ENCODE measurements at places on chromosomes 2 and 18.
A peak's percentile ranks its signal among the peaks of the same experiment; 100 is the strongest.

- no peak for DNase-seq
Measured at GRCh38 chr18:12283256-12283655, 24.8 kb upstream of the TUBB6 start.

- no peak for DNase-seq
Measured at GRCh38 chr2:1518867-1519530, 105.7 kb downstream of the TPO start.

DNA sequence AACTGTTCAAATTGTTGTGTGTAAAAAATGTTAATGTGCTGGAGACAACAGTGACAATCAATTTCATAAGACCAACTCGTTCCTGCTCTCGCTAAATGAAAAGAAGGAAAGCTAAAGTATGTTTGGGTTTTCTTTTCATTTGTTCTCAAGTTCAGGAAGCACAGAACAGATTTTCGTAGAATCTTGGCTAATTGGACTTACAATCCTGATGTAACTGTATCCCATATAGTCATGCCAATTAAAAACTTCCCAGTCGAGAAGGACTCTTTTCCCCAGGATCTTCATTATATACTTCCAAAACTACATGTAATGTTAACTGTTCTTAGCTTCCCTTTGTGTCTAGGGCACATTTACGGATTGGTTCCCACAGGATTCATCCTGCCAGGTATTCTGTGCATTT, 135.4 kb upstream of the ITGB6 start:
- no peak for DNase-seq

GRCh38 chr2:164760179-164760578, 81.4 kb downstream of the COBLL1 start:
- DNase-seq = no peak

DNA sequence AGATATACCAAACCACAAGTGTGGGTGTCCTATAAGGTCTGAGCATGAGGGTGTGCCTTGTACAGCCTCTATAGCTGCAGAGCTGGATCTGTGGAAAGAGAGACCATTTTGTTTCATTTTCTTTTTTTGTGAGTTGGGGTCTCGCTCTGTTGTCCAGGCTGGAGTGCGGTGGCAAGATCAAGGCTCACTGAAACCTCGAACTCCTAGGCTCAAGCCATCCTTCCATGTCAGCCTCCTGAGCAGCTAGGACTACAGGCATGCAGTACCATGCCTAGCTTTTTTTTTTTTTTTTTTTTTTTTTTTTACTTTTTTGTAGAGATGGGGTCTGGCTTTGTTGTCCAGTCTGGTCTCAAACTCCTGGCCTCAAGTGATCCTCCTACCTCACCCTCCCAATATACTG, 10.7 kb downstream of the KIF3C start:
- DNase-seq = no peak

DNA sequence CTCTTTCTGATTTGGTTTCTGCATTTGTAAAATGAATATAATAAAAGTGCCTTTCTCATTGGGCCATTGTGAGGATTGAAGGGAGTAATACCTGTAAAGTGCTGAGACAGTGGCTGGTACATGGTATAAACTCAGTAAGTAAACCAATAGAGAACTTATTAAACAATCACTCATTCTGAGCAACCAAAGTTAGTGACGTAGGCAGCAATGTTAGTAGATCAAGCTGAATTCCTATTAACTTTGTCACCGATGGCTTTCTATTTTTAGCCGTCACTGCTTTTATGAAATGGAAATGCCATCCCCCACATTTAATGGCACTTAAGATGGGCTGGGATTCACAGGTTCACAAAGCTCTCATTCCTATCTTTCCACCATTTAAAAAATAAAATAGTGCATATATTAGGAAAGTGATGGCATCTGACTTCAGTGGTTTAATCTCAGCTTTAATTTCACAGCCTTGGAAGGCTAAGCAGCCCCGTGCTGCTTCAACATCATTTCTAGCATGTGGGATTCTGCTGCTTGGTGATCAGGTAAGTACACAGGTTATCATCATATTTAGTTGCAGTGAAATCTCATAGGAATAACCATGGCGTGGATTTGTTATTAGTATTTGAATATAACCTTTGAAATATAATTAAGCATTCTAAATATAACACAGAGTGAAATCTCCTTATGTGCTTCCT, 17.6 kb upstream of the PPP4R1 start:
- DNase-seq = no peak

DNA sequence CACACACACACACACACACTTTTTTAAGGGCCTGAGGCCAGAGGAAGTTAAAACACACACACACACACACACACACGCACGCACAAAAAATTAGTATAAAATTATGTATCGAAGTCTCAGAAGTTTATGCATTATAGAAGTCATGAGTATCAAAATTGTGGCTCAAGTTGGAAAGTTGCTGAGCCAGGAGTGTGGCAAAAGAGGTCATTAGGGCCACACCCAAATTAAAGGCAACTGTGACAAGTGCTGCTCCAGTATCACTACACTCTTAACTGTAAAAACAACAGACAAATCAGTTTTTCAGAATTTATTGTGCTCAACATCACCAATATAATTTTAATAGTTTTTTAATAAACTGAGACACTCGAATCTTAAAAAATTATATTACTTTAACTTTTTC, 36.9 kb downstream of the YWHAQ start:
- no peak for DNase-seq

DNA sequence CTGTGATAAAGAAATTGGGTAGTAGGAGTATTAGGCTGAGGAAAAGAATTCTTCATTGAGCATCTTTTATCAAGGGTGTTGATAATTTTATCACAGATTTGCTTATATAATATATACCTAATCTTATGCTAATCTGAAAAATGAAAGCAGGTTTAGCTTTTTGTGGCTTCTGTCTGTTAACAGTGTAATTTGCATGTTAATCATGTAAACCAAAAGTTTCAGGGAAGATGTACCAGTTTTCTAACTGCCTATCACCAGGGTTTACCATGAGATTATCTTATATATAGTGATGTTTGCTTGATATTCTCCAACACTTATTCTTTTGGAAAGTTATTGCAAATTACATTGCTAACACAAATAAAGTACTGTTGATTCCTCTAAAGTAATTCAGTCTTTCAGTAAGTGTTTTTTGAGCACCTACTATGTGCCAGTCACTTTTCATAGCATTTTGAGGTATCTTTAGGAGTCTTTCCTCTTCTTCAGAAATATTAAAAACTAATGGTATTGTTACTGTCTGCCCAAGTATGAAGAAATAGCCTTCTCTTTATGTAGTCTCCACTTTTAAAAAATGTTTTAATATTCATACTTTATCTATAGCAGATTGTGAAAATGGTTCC, 41.6 kb downstream of the GCC2 start:
- DNase-seq = no peak

DNA sequence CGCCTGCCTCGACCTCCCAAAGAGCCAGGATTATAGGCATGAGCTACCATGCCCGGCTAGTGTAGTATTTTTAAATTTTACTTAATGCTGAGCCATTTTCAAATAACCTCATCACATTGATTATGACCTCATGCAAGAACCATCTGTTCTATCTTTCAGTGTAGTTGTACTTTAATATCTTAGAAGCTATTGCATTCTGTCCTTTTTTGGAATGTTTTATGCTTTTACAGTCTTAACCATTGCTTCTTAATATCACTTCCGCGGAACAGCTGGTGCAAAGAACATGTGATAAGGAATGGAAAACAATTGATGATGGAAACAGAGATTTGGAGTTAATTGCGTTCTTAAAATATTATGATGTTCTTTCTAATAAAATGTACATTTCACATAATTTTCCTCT, 2.7 kb downstream of the GEN1 start:
- DNase-seq = no peak

- DNase-seq = no peak
Measured at GRCh38 chr2:148110184-148110583, 89.3 kb downstream of the MBD5 start.

- no peak for DNase-seq
Measured at GRCh38 chr2:224308272-224308911, 93.5 kb downstream of the FAM124B start.

DNA sequence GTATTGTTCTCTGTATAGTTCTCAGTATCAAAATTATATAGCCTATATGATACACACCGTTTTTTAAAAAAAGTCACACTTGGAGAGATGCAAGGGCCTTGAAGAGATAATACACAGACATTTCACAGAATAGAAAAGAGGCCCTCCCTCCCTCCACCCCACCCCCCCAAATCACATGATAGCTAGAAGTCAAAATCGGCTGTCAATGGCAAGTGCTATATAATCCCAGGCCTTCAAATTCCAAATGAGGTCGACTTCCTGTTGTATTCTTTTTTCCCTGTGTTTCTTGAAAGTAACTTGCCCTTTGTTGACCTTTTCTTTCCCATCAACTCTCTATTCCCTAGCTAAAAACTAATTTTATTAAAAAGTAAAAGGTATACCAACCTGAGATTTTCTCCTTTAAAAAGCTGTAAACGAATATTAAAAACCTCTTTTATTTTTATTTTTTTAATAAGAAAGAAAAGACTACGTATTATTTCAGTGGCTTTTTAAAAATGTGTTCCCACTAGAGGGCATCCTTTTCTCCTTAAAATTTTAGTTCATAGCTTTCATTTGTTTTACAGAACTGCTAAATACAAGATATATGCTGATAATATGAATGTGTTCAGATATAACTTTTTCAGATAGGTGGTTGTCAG, 46.6 kb downstream of the KCMF1 start:
- DNase-seq = no peak

DNA sequence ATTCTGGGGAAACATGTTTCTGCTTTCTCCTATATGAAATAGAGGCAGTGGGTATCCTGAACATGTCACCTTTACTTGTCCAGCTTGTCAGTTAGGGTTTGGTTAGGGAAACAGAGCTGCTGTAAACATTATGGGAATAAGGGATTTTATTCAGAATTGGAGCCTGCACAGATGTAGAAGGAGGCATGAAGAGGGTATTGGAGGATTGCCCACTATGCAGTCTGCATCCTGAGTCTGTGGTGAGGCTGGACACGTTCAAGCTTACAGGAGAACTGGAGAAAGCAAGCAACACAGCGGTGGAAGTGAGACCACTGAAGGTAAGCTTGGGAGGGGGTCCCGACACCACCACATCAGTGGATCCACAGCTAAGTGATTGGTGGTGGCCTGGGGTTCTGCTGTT, 443.0 kb upstream of the TNP1 start:
- no peak for DNase-seq

DNA sequence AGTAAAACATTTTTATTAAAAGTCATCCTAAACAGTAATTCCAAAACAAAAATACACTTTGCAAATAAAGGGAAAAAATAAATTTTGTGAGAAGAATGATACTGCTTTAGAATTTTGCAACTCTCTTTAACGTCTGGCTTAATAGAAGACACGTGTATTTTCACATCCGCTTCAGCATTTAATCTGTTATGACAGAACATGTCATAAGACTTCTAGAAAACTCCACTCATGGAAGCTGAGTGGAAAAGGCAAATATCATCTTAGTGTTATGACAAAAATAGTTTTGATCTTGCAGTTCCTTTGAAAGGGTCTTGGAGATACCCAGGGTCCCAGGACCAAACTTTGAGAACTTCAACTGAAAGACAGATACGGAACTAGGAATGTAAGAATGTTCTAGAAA, 350.1 kb downstream of the NCKAP5 start:
- DNase-seq = no peak

- DNase-seq = peak; percentile 66
Measured at GRCh38 chr18:80157708-80158343, 48.8 kb downstream of the ADNP2 start.

- DNase-seq = no peak
Measured at GRCh38 chr2:60525899-60526298, 27.6 kb downstream of the BCL11A start.

- no peak for DNase-seq
Measured at GRCh38 chr18:21629089-21629832, 17.1 kb downstream of the SNRPD1 start.

- DNase-seq = no peak
Measured at GRCh38 chr2:211760103-211760502, 778.5 kb downstream of the ERBB4 start.

DNA sequence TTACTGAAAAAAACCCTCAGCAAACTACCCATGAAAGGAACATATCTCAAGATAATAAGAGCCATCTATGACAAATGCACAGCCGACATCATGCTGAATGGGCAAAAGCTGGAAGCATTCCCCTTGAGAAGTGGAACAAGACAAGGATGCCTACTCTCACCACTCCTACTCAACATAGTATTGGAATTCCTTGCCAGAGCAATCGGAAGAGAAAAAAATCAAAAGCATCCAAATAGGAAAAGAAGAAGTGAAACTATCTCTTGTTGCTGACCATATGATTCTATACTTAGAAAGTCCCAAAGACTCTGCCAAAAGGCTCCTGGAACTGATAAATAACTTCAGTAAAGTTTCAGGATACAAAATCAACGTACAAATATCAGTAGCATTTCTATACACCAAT, 40.6 kb upstream of the MSTN start:
- DNase-seq = no peak

All from stimulated activated CD8-positive, alpha-beta memory T cell treated with anti-CD3 and anti-CD28 coated beads, Interleukin-12 subunit alpha, Interleukin-12 subunit beta, amount 100 ng/mL, for 1 hour (primary cell).